ENCODE measurements at places on chromosomes 7 and 10. TPM values are rescaled to one million over a fixed set of nuclear protein-coding genes. Genes with fewer than 3 reads are reported as not detected.

Gene MYOZ1
- not detected for total RNA-seq

Gene PAX4
- total RNA-seq, result not detected

Gene HKDC1
- total RNA-seq, result 19.3 TPM

Gene LHPP
- 11.5 TPM for total RNA-seq

All from A549 treated with CpdA at 1 μM for 4 hours (cell line).